ENCODE measurements at places on chromosomes 7 and 10. TPM values are rescaled to one million over a fixed set of nuclear protein-coding genes. Genes with fewer than 3 reads are reported as not detected.

GNGT1 gene
- not detected for total RNA-seq

DNA sequence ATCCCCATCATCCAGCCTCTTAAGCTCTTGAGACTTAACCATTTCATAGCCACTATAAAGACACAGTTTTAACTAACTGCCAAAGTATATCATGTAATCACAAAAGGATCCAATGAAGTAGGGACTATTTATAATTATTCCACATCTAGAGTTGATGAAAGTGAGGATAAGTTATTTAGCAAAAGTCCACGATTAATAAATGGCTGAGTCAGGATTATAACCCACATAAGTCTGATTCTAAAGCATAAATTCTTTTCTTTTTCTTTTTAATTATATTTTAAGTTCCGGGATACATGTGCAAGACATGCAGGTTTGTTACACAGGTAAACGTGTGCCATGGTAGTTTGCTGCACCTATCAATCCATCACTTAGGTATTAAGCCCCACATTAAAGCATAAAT lies 166.1 kb downstream of the PPP1R3A start:
- DNase-seq: no peak

HOGA1 gene
- 11.9 TPM for total RNA-seq

- no peak for DNase-seq
Observed at GRCh38 chr10:17237915-17238444, 9.9 kb downstream of the VIM start.

PDGFA gene
- 81.2 TPM for total RNA-seq

- DNase-seq: no peak
Observed at GRCh38 chr10:5531558-5532306, 7.0 kb downstream of the CALML3 start.

WNT2 gene
- 0.33 TPM for total RNA-seq

- no peak for DNase-seq
Observed at GRCh38 chr10:32166365-32166764, 110.1 kb upstream of the KIF5B start.

GRCh38 chr10:10991144-10991543 lies 26.5 kb upstream of the CELF2 start:
- no peak for DNase-seq

GRCh38 chr7:151453326-151453791 lies 13.4 kb upstream of the CRYGN start:
- DNase-seq: no peak

GRCh38 chr7:15864626-15864991 lies 178.1 kb upstream of the MEOX2 start:
- DNase-seq: no peak

- no peak for DNase-seq
Observed at GRCh38 chr10:28411648-28412047, 108.8 kb upstream of the MPP7 start.

GRCh38 chr10:5633166-5633749 lies 33.1 kb downstream of the ASB13 start:
- DNase-seq: no peak

DNA sequence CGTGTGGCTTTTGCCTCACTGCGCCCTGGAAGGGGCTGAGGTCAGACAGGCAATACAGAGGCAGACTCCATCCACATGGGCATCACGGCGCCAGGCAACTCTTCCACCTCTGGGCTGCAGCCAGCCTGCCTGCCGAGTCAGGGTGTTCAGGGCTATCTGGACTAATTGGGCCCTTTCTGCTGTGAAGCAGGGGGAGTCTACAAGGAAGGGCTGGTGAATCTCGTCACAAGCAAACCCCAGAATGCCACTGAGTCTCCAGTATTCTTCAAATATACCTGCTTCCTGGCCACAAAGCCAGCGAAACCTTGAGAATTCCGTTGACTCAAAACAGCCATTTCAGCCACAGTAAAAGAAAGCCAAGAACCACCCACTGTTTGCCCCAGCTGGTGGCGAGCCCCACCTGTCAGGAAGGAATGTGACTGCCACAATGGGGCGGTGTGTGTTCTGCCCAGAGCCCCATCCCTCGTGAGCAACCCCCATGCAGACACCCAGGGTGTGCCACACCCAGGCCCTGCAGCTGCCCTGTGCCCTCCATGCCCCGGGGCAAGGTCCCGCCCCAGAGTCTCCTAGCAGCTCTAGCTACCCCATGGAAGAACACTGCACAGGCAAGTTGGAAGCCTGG lies 117.3 kb downstream of the FAM53B start:
- no peak for DNase-seq

CACNB2 gene
- 6.5 TPM for total RNA-seq

DNA sequence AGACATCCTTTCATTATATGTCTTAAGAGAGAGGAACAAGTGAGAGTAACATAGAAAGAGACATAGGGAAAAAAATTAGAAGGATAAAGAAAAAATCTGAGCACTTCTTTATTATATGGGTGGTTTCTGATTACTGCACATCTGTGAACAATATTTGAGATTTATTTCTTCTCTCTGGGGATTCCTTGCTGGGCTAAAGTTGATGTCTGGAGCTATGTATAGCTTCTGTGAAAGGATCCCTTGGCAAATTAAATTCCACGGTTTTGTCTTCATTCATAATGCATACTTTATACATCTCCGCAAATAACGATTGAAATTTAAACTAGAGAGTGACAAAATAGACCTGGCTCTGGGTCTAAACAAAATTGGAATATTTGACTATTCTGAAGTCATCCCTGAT lies 232.2 kb upstream of the CTBP2 start:
- DNase-seq: no peak

- DNase-seq: no peak
Observed at GRCh38 chr10:50554376-50554994, 69.3 kb downstream of the SGMS1 start.

DNA sequence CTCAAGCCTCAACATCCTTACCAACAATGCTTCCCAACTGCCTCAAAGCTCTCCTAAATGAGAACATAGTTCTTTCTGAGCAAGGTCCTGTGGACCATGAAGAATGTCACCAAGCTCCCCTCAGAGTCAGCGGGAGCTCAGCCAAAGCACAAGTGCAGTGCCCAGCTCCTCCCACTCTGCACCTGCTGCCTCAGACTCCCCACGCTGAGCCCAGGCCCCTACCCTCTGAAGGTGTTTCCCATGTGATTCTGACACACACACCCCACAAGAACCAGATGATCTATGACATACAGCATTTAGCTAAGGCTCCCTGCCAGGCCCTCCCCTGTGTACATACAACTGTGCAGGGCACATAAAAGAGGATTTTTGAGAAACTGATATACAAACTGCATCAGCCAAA lies 19.2 kb downstream of the ERCC6 start:
- DNase-seq: no peak

HOXA11 gene
- not detected for total RNA-seq

H2BK1 gene
- total RNA-seq: not detected

PRSS37 gene
- total RNA-seq: not detected

PRKCQ gene
- 6.1 TPM for total RNA-seq

DNA sequence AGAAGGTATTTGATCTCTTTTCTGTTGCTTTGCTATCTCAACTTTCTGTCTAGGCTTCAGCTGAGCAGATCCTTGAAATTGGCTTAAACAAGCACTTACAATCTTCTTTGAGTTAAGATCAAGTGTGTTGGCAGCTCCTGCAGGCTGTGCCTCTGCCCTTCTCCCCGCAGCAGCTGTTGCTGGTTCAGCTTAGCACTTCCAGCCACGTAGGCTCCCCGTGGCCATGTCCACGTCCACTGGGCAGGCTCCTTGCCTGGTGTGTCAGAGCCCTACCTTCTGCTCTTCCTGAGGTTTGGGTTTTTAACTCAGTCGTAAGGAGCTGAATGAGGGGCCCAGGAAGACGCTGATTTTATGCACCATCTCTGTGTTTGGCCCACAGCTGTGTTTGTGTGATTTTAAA lies 47.2 kb downstream of the CAMK1D start:
- DNase-seq: no peak

- no peak for DNase-seq
Observed at GRCh38 chr7:15802425-15802824, 115.9 kb upstream of the MEOX2 start.

DNA sequence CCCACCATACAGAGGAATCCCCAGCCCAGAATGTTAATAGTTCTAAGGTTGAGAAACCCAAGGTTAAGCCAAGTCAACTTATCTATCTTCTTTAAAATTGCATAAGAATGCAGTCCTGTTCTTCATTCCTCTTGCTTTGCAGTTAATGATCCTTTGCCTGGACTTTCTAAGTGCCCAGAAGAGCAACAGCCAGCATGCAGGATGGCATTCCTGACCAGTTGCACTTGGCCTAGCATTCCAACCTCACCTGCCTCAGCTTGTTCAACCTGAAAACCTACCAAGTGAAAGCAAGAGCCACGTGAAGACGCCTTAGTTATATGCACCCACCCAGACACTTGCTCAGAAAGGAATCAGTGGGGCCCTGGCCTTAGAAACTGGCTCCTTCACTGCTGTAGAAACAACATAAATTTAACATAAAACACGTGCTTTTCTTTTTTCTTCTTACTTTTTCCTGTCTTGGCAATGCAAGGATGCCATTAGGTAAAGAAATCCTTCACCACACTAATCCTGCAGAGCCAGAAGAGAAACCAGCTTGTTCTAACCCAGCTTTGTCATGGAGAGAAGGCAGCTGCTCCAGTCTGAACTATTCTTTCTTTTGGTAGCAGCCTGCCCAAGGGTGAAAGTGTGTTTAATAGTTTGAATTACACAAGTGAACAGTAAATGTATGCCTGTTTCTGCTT lies 25.0 kb downstream of the EGFR start:
- DNase-seq: no peak

GRCh38 chr10:62852961-62853702 lies 37.0 kb upstream of the EGR2 start:
- no peak for DNase-seq

- DNase-seq: no peak
Observed at GRCh38 chr7:18974803-18975202, 142.6 kb downstream of the TWIST1 start.

DNA sequence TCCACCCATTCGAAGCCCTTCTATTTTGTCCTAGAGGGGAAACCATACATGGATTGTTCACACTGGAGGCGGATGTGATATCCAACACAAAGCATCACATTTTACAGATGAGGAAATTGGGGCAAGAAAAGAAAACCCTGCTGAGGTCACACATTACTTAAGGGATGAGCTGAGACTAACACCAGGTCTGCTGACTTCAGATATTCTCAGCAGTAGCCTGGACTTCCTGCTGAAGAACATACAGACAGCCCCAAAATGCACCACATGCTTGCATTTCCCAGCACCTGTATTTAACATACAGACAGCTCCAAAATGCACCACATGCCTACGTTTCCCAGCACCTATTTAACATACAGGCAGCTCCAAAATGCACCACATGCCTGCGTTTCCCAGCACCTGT lies 11.2 kb downstream of the GIMAP5 start:
- DNase-seq: no peak
